Lower leg skin (tissue), 4 donors: ENCODE measurements at places on chromosomes 2 and 18.

DNA sequence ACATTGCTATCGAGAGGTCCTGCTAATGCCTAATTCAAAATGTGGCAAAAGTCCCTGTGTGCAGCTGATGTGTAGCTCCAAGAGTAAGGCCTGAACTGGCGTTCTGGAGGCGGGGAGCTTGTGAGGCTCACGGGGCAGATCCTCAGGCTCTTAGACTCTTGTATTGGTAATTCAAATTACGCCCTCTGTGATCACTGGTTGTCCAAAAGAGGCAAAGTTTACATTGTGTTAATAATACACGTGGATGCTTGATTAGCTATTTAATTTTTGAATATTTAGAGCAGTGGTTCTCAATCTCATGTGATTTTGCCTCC, 12.4 kb upstream of the CRYGA start:
- DNase-seq, result no peak

DNA sequence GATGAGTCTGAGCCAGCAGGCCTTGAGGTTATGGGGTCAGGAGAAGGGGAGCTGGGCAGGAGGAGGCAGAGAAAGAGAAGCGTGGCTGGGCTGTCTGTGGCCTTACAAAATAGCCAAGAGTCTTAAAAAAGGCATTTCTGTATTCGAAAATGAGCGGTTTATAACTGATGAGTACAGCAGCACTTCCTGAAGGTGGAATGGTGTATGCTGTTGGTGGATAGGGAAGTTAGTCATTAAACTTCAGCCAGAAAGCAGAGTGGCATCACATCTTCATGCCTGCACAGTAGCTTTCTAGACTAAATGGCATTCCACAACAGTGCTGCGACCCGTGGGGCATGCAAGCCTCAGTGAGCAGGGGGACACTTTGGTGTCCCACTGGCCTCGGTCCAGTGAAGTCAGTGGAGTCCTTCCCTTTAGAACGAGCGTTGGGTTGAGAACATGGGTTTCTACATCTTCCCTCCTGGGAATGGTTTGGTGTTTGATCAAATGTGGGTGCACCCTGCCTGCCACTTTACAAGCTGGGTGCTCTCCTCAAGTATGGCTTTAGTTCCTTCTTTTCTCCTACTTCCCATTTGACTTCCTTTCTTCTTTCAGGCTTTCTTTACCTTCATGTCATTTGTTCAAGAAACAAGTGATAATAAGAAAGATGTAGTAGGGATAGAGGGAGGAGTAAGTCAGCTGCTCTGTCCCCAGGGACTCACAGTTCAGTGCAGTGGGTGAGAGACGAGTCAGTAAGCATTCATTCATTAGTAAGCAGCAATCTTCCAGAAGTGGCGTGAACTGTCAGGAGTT, 96.3 kb downstream of the ARMC9 start:
- DNase-seq, result peak; percentile 80

DNA sequence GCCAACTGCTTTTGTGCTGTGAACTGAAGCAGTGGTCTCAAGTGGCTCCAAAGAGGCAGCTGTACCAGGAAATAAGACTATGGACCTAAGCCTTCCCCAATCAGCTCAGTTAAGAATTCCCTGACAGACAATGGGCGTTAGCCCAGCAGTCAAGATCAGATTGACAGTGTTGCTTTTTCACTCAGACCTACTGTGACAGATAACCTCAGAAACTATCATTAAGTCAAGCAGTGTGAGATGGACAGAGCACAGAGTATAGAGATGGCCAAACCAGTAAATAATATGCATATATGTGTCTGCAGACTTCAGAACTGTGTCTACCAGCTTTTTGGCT, 215.3 kb downstream of the ZFP36L2 start:
- no peak for DNase-seq

DNA sequence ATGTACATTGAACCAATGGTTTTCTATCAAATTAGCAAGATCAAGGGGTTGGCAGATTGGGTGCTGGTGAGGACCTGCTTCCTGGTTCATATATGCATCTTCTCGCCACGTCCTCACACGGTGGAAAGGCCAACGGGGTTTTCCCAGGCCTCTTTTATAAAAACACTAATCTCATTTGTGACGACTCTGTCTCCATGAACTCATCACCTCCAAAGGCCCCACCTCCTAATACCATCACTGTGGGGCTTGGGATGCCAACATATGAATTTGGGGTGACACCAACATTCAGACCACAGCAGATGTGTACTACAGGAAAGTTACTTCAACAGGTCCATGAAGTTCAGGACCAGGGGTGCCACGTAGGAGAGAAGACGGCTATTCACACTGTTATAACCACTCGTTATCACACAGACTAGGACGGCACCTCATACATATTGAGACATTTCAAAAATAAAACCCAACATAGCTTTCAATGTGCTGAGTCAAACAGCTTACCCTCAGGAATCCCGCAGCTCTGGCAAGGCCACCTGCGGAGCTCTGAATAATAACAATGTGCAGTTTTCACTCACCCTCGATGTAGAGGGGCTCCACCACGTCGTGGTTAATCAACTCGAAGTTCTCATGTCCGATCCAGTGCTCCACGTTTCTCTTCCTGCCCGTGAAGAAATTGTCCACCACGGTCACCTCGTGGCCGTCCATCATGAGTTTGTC, 49.3 kb downstream of the UXS1 start:
- DNase-seq, result no peak

GRCh38 chr2:20077411-20077940, 26.0 kb upstream of the LAPTM4A start:
- DNase-seq, result no peak

DNA sequence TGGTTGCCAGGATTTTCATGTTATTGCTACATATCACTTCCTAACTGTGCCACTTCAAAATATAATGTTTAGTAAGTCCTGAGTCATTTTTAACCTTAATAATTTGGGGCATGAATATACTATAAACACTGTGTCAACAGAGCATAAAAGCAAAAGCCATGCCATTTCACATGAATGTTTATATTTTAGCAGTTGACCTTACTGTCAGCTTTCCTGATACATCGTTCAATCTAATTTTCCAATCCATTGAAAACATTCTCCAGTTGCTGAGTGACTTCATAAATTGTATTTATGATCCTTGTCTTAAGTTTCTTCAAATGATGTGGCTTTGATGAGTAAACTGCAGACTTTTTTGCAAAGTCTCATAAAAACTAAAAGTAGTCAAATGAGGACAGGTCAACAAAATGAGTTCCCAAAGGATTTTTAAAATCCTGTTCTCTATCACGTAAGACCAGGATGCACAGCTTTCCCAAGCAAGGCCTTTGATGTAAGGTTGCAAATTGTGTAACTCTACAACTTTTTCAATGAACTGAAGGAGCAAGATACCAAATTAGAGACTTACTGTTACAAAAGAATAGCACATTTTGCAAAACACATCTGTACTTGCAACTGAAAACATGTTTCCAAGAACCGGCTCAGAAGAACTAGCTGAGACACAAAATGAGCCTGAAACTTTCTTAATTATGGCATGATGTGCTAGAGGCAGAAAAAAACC, 117.7 kb downstream of the SATB2 start:
- DNase-seq, result no peak

DNA sequence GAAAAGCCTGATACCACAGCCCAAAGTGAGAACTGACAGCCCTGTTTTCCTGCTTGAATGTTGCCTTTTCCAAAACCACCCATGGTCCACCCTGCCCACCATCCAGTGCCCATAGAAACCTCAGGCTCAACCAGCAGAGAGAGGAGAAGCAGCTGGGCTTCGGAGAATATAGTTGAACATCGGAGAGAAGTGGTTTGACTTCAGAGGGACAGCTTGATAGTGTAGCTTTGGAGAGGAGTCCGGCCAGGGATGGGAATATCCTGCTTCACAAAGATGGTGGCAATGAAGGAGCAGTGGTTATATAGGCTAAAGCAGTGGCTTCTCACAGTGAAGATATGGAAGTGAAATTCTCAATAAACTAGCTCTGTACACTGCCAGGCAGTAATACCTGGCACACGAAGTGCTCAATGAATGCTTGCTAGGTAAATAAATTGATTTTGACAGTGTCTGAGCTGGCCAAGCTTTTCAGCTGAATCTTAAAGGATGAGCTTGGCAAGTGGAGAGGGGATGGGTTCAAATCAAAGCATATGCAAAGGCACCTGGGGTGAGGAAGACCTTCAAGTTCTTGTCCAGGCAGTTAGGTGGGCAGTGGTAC, 21.2 kb downstream of the AFF3 start:
- DNase-seq, result no peak

GRCh38 chr2:121565389-121566250, 34.9 kb downstream of the RNU4ATAC start:
- no peak for DNase-seq

DNA sequence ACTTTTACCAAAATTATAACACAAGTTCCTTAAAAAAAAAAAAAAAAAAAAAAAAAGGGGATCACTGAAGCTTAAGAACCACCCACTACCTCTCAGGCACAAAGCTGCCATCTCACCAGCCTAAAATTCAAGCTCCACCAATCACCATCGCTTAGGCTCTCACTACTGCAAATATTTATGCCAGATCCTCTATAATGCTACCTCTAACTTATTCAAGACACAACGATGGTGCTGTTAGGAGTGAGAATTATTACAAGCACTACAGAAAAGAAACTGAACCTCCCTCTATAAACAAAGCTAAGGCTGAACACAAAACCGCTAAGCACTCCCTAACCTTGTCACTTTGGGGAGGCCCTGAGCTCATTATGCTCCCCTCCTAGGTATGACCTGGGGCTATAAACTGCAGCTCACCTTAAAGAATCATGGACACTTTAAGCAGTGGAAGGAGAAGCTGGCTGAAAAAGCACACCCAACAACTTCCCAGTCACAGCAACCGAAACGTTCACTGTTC, 3.6 kb downstream of the FZD5 start:
- no peak for DNase-seq

- no peak for DNase-seq
Measured at GRCh38 chr18:69957747-69958146, 10.1 kb upstream of the CD226 start.

- no peak for DNase-seq
Measured at GRCh38 chr2:196992466-196992865, 66.0 kb upstream of the PGAP1 start.

- DNase-seq, result no peak
Measured at GRCh38 chr18:3498698-3499471, 48.9 kb downstream of the TGIF1 start.

DNA sequence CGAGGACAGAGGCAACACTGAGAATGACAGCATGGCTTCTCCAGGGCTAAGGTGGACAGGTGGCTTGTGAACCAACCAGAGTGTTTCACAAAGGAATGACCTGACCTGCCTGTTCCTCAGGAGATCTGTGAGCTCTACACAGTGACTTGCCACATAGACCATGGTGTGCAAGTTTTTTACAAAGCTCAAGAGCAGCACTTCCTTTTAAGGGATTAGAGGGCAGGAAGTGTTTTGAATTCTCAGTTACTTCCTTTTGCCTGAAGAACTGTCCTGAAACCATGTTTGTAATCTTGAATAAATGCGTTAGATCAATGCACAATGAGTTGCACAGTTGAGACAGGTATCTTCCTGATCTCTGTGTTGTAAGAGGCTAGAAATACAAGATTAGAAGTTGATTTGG, 421.9 kb downstream of the THSD7B start:
- no peak for DNase-seq

DNA sequence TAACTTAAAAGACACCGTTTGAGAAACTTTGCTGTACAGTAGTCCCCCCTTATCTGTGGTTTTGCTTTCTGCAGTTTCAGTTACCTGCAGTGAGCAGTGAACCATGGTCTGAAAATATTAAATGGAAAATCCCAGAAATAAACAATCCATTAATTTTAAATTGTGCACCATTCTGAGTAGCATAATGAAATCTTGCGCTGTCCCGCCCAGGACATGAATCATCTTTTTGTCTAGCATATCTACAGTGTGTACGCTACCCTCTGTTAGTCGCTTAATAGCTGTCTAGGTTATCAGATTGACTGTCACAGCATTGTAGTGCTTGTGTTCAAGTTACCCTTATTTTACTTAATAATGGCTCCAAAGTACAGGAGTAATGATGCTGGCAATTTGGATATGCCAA, 6.1 kb downstream of the ARPC2 start:
- no peak for DNase-seq

DNA sequence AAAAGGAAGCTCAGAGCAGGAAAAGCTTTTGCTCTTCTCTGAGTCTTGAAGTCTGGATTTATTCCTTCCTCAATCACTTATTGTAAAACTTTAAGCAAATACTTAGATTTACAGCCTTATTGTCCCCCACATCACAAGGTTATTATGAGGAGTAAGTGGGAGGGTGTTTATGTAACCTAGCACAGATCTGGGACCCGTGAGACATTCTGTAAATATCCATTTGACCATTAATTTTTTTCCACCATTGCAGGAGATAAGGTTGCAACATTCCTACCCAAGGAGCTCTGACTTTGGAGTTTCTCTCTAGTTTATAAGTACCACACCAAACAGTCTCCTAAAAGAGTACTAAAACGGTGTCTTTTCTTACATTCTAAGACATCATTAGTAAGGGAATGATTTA, 52.1 kb upstream of the CTIF start:
- no peak for DNase-seq

GRCh38 chr2:152730591-152731333, 12.3 kb downstream of the ARL6IP6 start:
- DNase-seq, result no peak

GRCh38 chr18:44258086-44258485, 422.6 kb upstream of the SETBP1 start:
- DNase-seq, result no peak

GRCh38 chr2:3636586-3637310, 21.3 kb upstream of the ALLC start:
- no peak for DNase-seq

- no peak for DNase-seq
Measured at GRCh38 chr2:116095636-116096035, 1653.2 kb downstream of the DPP10 start.

DNA sequence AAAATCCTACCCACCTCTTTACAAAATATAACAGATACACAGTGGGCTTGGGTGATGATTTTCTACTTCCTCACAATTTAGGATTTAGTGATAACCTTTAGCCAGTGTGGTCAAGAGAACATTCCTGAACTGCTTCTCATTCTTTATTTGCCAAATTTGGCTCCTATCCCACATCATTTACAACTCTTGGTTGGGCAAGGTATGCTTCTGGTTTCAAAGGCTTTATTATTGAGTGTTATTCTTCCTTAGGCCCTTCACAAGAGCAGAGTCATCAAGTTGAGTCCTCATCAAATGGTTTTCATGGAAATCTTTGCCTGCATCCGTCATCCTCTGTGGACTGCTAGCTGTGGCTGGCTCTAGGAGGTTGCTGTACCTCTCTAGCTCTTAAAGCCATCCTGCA, 472.0 kb upstream of the ETAA1 start:
- no peak for DNase-seq

DNA sequence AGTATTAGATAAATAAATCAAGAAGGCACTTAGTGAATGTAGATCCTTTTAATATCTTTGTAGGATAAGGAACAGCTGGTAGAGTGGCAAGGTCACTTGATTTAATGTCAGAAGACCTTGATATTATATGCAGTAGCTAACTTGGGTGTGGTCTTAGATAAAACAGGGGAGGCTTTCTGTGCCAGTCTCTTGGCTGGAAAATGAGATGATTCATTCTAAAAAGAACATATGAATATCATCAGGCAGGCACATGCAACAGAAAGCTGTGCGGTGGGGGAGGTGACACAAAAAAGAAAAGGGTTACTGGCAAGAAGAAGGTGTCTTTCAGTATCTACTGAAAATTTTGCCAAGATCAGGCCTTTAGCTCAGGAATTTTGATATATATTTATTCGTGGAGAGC, 931.7 kb upstream of the CELF4 start:
- DNase-seq, result no peak

- no peak for DNase-seq
Measured at GRCh38 chr2:203997980-203998809, 61.6 kb downstream of the ICOS start.

GRCh38 chr2:101854877-101855276, 136.9 kb upstream of the IL1R2 start:
- no peak for DNase-seq
